Activated T-helper 2 cell treated with anti-CD3 and anti-CD28 coated beads, Interferon-gamma antibody, Interleukin-2, Interleukin-4, amounts not matched to agents 10 μg/mL and 5 μg/mL and 100 μg/mL, durations not matched to agents 14 hours and 24 hours and 36 hours (primary cell): ENCODE measurements at places on chromosomes 3 and 15. TPM values are rescaled to one million over a fixed set of nuclear protein-coding genes. Genes with fewer than 3 reads are reported as not detected.

DNA sequence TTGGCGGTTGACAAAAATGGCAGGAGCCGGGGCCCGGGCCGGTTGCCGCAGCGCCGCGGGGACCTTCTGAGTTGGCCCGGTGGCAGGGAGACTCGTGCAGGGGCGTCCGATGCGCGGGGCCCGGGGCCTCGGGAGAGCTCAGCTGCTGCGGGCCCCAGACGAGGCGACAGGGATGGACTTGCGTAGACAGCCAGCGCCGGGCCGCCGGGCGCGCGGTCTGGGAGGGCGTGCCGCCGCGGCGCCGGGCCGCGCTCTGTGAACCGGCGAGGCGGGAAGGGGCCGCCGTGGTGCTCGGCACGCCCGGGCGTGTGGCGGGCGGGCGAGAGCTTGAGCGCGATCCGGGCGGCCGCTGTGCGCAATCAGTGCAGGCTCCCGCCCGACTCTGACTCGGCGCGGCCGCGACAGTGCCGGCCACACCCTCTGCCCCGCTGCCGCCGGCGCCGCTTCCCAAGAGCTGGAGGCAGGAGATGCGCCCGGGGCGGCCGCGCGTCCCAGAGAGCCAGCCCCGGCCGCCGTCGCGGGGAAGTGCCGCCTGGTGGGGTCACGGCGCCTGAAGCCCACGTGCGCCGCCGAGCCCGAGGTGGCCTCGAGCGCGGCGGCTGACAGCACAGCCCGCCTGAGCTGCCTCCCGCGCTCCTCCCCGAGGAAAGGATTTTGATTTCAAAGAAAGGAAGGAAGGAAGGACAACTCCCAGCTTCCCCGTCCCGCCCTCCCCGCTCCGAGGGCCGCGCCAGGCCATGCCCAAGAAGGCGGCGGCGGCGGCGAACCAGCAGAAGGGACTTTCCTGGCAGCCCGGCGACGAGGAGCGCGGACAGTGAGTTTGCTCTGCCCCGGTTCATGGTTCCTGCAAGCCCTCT, 657 bp downstream of the TLNRD1 start:
- DNase-seq, result peak; percentile 40

GRCh38 chr3:163450698-163451097, 1627.6 kb downstream of the SI start:
- no peak for DNase-seq

DNA sequence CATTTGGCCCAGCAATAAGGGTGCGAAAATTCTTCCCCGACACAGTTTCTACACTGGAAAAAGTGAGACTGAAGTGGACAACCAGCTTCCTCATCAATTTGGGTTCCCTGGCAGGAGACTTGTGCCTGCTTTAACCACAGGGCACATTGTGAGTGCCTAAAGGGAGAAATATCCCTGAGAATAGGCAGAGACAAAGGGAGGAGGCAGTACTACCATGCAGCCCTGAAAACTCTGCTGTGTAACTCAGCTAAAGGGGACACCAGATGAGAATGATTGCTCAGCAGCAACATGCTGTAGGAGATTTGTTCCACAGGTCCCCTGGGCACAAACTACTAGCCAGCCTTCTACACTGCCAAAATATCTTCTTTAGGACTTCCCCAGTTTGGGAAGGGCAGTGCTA, 15.6 kb upstream of the KPNA4 start:
- no peak for DNase-seq

DNA sequence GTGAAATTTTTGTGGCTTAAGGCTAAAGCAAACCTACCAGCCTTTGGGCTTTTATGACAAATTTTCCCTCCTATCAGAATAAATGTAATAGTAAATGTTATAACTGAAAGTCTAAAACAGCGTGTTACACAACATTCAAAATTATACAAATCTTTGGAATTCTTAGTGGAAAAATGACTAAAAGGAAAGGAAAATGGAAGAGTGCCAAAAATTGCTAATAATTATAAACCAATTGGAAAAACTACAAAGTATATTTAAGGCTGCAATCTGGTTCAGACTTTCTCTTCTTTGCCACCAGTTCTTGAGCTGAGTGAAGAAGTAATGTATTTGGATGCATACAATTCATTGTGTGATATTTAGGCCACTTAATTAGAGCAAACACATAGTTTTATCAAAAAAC, 45.6 kb upstream of the PHLDB2 start:
- no peak for DNase-seq

DNA sequence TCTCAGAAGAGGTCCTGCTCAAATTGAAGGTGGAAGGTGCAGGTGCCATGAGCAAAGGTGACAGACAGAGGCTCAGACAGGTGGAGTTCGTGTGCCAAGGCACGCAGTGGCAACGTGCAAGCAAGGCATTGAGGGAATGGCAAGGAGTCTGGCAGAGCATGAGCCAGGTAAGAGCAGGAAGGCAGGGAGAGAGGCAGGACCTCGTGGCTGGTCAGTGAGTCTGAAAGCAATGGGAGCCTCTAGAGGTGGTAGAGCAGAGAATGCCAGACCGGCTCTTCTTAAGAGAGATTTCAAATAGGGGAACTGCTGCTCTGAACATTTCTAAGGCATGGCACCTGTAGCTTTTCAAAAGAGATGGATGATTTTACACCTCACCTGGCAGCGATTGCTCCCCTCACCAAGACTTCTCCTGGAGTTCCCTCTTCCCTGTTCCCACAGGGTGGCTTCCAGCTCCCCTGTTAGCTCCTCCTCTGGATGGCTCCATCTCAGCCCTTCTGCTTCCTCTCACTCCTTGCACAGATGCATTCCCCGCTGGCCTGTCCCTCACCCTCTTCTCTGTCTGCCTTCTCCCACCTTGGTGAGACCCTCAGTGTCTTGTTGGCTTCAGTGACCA, 2.7 kb downstream of the MYO5C start:
- no peak for DNase-seq

- no peak for DNase-seq
Observed at GRCh38 chr3:159818399-159818798, 170.2 kb upstream of the IL12A start.

DNA sequence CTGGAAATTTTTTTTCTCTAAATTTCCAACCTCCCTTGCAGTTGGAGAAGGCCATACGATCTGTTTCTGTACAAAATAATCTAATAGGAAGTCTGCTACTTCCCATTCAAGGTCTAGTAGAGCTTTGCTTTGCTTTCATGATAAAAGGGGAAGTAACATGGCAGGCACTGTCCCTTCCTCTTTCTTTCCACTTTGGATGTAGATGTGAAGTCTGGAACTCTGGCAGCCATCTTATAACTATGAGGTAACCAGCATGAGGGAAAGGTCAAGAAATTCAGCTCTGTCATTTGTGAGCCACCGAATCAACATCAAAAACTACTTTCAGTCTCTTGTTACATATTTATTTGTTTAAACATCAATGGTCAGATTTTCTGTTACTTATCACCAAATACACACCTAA, 156.3 kb downstream of the MTHFS start:
- no peak for DNase-seq

- no peak for DNase-seq
Observed at GRCh38 chr3:13621381-13622221, 72.7 kb downstream of the FBLN2 start.

GRCh38 chr15:80550908-80551260, 144.2 kb upstream of the ABHD17C start:
- no peak for DNase-seq

GRCh38 chr3:46524832-46525231, 27.1 kb downstream of the RTP3 start:
- no peak for DNase-seq

- DNase-seq, result no peak
Observed at GRCh38 chr3:135646873-135647272, 318.7 kb upstream of the PPP2R3A start.

PRSS50 gene
- total RNA-seq, result not detected in 2 replicates

PAQR5 gene
- not detected in 2 replicates for total RNA-seq

BRK1 gene
- total RNA-seq, result 94.4 and 100 TPM in 2 replicates

MEX3B gene
- 1.6 and 1.8 TPM in 2 replicates for total RNA-seq

ZIC1 gene
- not detected in 2 replicates for total RNA-seq

TRPM1 gene
- not detected in 2 replicates for total RNA-seq

RABL3 gene
- 26.6 and 30.8 TPM in 2 replicates for total RNA-seq

FANCI gene
- 176 and 184 TPM in 2 replicates for total RNA-seq
